ENCODE measurements at places on chromosomes 1 and 21.

GRCh38 chr1:221742555-221743415 is 896 bp upstream of the DUSP10 start:
- DNase-seq: no peak

DNA sequence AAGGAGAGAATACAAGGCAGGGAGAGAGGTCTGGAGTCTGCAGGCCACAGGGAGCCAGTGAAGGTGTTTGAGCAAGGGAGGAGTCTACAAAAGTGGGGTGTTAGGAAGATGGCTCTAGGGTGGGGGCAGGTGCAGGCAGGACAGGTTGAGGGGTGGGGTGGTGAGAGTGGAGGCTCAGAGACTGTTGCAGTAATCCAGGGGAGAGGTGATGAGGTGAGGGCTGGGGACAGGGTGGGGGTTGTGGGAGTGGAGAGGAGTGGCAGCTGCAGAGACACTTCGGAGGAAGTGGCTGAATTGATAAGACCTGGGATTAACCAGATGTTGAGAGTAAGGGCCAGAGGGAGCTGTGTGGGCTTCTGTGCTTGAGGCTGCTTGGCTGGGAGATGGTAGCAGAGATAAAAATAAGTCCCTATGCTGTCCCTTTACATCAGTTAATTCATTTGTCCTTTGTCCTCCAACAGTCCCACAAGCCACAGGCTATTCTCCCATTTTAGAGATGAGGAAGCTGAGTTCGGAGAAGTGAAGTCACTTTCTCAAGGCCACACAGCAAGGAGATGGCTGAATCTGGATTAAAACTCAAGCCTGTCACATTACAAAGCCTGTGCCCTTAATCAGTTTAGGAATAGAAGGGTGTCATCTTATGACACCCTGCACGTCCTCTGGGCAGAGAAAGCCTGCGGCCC is 54.8 kb upstream of the SYNC start:
- no peak for DNase-seq

DNA sequence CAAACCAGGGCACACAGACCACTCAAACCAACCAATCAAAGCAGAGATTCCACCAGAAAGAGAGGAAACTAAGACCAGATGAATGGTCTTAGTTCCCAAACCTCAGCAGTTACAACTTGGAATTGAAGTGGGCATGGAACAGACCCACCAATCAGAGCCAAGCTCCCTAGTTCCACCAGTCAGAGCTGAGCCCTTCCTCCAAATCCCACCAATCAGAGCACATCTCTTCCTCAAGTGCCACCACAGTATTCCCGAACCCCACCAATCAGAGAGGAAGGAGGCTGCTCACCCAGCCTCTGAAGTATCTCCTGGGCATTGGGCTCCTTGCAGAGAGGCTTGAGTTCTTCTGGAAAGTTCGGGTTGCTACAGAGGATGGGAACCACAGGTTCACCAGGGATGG is 1.4 kb downstream of the GUCA2A start:
- no peak for DNase-seq

DNA sequence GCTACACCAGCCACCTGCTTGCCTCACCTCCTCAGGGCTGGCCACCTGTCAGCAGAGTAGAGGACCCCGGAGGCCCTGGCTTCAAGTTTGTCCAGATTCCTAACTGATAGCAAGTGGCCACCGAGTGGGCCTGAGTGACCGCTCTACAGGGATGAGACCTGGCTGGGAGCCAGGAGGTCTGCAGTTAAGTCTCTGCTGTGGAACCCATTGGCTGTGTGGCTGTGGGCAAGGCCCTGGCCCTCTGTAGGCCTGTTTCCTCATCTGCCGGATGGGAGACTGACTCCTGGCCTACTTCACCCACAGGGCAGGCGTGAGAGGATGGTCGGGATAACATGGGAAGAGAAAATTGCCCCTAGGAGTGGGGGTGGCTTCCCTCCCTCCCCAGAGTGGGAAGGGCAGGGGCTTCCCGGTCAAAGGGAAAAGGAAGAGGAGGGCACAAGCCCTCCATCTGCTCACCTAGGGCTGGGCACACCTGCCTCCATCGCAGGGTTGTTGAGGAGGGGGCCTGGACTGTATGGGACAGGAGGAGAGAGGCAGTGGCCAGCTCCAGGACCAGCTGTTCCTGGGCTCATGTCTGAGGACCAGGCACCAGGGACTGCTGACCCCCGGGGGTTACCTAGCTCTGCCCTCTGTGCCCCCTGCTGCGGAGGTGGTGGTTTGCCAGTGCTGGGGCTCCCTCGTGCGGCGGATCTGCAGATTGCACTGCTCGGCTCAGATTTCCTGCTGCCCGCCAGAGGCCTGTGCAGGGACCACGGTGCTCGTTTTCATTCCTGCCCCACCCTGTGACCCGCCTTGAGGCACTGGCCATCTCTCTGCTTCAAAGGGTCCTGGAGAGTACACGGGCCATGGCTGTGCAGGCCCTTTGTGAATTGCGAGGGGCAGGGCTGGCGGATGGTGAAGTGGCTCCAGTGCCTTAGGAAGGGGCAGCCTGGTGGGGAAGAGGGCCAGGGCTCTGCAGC is 9.1 kb upstream of the MTFR1L start:
- DNase-seq: no peak

GRCh38 chr1:6623269-6623965 is 1.3 kb upstream of the THAP3 start:
- no peak for DNase-seq

GRCh38 chr1:181044449-181044966 is 10.7 kb downstream of the MR1 start:
- DNase-seq: peak; percentile 90

GRCh38 chr1:221237587-221237986 is 358.3 kb downstream of the HLX start:
- no peak for DNase-seq

DNA sequence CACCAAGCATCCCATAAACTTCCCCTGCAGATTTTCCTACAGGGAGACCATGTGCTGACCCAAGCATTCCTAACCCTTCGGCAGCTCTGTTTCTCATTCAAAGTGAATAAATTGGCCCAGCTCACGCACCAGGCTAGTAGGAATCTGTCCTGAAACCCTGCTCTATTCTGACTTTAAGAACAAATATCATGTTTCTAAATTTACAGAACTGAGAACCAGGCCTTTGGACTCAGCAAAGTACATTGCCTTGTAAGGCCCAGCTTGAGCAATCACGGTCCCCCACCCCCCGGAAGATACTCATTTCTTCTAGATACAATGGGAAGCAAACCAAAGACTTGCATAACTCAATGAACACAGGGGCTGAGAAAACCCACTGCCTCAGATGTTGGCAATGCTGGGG is 160.1 kb upstream of the NFIA start:
- DNase-seq: no peak

DNA sequence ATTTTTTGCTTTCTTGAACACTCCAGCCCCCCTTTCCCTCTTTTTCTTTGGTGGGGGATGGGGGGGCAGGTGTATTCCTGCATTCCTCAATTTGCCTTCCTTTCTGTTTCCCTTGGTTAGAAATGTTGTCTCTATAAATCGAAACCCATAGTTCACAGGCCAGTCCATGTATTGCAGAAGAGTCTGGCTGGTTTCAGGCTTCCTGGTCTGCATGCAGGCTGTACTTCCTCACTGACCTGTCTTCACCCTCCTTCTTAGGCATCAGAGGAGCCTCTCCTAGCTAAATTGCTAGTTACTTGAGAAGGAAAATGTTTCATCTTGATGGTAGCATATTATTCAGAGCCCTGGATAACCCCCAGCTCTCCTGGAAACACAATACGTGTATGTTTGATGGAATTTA is 140.0 kb downstream of the SPATA46 start:
- no peak for DNase-seq

DNA sequence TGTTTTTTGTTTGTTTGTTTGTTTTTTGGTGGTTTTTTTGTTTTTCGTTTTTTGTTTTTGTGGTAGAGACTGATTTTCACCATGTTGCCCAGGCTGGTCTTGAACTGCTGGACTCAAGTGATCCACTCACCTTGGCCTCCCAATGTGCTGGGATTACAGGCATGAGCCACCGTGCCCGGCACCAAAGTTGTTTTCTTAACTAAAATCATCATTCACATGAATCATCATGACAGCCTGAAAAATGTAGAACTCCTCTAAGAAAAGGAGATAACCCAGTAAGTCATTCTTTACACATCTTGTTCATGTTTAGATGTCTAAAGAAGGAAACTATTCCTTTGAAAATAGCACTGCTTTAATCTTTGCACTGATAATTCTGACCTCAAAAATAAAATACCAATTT is 37.5 kb downstream of the DISP1 start:
- DNase-seq: no peak

DNA sequence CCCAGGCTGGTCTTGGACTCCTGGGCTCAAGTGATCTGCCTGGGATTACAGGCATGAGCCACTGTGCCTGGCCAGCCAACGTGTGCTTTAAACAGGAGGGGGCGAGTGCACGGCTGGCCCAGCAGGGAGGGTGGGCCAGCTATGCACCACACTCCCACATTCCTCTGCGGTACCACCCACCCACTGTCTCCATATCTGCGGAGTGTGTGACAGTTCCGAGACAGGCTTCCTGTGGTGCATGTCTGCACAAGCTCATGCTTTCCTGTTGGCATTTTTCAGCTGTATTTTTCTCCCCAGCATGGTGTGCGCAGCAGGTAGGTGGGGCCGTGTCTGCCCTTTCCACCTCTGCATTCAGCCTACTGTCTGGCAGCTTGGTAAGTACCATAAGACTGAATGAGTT is 183.3 kb downstream of the AJAP1 start:
- peak; percentile 94 for DNase-seq

- no peak for DNase-seq
These were observed 14.0 kb upstream of the DISC1 start for GRCh38 chr1:231612393-231613089.

DNA sequence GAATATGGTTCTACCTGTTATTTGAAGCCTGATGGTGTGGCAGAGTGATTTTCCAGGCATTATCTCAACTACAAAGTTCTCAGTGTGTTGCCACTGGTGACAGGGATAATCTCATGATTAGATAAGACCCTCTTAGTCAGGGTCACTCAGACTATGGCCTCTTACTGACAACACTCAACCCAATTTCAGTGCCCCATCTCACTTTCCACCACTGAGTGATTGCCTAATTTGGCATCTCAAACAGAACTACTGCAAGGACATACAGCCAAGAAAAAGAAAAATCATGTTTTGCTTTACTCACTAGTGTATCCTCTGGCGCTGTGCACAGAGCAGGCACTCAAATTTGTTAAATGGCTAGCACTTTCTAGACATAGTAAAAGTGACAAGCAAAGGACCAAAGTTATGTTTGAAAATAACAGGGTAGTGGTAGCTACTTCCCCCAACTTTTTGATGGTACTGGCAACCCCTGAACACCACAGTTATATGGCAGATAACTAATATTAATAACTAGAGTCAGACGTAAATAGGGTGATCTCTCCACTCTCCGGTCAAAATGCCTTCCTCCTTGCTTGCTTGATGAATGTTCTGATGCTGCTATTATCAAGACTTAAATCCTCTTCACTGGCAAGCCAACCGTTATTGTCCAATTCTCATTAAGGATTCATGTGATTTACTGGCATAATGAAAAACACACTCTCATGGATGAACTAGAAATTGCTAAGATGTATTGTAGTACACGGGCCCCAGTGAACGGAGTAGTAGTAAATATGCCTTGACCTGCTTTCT is 37.1 kb upstream of the SLC30A10 start:
- DNase-seq: no peak

GRCh38 chr1:201713086-201713810 is 115.7 kb upstream of the IPO9 start:
- peak; percentile 75 for DNase-seq

DNA sequence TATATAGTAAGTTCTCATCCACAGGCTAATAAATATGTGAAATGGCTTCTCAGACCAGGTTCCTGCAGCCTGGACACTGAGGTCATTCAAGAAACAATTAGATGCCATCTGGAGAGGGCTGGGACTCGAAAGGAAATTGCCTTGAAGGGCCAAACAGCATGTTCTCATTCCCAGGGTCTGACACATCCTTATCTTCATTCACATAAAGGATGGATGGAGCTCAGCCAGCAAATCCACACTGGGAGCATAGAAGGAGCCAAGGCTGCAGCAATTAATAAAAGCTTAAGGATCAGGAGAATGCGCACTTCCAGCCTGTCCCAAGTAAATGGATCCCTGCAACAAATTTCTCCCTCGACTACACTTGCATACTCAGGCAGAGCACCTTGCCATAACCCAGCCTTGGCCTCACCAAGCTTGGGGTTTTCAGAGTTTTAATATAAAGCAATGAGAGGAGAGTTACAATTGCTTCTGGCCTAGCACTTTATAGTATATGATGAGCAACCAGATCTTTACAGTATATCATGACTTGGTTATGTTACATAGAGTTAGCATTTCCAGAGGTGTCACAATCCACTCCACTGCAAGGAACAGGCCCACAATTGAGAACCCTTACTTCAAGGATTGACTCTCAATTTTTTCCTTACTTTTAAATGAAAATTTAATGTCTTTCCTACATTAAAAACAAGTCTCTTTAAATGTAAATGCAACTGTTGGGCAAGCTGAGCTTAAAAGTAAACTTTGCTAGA is 55.9 kb downstream of the BCAR3 start:
- DNase-seq: no peak

- no peak for DNase-seq
These were observed 58.5 kb downstream of the ATF6 start for GRCh38 chr1:161824618-161825017.
